ENCODE measurements at places on chromosomes 3 and 15. TPM values are rescaled to one million over a fixed set of nuclear protein-coding genes. Genes with fewer than 3 reads are reported as not detected.

GRCh38 chr15:72169236-72169920 is 28.2 kb downstream of the GRAMD2A start:
- no peak for DNase-seq

SAMMSON gene
- total RNA-seq: not detected

DNA sequence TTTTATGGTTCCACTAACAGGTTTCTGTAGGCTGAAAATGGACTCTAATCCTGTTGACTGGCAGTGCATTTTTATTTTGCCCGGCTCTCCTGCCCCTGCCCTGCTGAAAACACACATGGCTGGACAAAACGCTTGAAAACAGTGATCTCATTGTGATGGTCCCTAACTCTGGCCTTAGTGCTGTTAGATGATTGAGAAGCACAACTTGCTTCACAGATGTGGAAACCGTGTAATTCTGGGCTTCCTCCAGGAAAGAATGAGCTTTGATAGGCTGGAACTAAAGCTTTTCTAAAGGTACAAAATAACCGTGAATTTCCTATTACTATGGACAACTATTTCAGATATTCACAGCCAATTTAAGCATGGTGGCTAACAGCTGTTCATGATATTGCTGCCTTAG is 121.4 kb downstream of the VGLL3 start:
- DNase-seq: no peak

DNA sequence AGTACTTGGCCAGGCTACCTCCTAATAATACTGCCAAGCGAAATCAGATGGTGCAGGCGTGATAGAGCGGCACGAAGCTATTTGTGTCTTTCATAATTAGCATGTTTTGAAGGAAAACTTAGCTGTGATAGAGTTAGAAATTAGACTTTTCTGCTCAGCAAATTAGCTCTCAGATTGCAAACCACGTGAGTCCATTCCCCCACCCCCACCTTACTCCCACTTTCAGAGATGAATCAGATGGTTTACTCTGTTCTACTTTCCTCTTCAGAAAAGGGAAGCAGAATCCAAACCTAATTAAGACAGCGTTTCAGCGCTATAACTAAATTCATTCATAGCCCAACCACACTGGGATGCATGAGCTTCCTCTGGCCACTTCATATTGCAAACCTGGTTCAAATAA is 214.6 kb downstream of the SLCO3A1 start:
- no peak for DNase-seq

WDR6 gene
- 148 TPM for total RNA-seq

DNA sequence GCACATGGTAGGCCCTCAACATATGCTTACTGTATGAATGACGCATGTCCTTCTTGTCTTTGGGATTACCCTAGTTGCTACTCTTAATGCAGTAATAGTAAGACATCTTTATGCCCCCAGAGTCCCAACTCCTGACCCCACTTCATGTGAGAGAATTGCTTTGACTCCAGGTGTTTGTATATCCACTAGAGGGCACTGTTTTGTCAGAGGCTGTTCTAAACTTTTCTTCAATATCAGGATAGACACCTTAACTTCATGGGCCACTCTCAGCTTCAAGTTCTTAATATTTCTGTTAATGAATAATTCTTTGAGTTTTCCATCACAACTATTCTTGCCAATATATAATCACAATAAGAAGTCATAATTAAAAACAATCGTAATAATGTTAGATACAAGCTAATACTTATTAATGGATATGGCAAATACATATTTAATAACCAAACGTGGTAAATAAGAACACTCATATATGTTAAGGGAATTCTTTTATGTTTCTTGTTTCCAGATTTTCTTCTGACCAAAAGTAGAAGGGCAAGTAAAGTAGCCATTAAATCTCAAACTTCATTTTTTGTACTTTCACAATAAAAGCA is 337.2 kb upstream of the DNAJC19 start:
- DNase-seq: peak; percentile 10

ZIC1 gene
- 4.1 TPM for total RNA-seq

KAT2B gene
- total RNA-seq: 15.9 TPM

GRCh38 chr3:55244247-55244646 is 242.9 kb downstream of the WNT5A start:
- no peak for DNase-seq

DNA sequence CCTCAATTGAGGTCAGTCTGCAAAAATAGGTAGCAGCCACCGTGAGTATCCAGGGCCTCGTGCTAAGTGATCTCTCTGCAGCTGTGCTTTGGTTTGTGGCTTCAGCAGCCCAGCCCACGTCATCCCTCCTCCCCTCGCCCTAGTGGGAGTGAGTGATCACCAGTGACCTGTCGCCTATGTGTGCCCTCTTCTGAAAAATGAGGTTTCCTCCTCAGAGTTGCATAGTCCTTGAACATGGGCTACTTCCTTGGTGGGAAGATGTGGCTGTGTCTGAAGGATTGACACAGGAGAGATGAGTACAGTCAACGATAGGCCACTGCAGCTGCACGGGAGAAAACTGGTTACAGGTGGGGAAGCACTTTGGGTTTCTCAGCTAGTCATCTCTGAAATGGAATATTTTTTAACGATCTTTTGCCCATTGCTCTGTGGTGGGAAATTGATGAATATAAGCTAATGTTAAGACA is 144.8 kb upstream of the BHLHE40 start:
- no peak for DNase-seq

NMD3 gene
- 40.6 TPM for total RNA-seq

DNA sequence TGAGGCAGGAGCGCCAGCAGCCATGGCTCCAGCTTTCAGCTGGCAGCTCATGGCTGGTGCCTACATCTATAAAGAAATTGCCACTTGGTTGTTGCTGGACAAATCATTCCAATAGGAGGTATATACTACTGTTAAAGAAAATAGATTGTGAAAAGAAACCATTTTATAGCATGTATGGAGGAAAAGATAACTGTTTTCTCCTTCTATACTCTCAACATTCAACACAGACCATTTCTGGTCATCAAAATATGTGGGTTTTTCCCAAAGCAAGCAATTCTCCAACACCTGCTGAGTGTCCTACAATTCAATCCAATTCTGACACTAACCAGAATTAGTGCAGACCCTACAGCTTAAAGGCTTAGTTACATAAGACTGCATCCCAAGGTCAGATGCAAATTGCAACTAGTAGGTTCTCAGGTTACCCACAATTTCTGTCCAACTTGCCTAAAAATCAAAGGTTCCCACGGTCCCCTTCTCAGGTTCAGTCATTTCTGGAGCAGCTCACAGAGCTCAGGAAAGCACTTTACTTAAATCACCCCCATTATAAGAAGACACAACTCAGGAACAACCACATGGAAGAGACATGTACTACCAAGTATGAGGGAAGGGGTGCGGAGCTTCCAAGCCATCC is 42.4 kb upstream of the STRIT1 start:
- DNase-seq: no peak

- peak; percentile 21 for DNase-seq
Observed at GRCh38 chr3:146589899-146590508, 15.1 kb downstream of the PLSCR5 start.

GMNC gene
- total RNA-seq: not detected

ARPP21 gene
- not detected for total RNA-seq

PPP1R14D gene
- not detected for total RNA-seq

DNA sequence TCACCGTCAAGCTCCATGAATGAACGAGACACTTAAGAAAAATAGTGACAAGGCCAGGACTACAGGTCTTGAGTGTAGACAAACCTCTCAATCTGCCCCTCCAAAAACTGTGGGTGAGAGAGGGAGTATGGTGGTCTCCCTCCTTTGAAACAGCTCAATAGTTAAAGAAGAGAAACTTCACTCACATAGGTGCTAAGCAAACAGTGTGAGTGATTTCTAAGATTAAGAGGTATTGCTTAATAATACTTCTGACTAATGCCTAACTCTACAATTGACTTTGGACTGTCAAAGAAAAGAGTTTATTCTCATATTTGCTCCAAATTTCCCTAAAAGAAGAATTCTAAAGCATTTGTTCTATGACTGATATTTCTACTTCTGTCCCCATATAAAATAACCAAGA is 17.0 kb upstream of the TMEM108 start:
- DNase-seq: no peak

GRCh38 chr15:95669146-95669922 is 661.2 kb upstream of the NR2F2 start:
- no peak for DNase-seq

DNA sequence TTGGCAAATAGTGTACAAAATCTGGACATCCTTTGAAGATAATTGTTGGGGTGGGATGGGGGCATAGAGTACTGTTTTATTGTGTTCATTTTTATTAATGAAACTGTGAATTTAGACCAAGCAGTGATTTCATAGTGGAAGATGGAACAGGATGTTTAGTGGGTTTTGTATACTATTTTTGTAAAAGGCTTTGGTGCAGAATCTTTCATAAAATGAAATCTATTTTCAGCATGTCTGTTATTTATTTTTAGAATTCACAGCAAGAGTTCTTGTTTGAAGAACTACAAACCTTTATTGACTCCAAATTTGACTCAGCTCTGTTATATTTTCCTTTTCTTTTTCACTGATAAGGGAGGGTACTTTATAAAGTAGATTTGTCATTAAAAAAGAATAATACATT is 145.4 kb downstream of the AKAP13 start:
- no peak for DNase-seq

C3orf20 gene
- 0.13 TPM for total RNA-seq

DNA sequence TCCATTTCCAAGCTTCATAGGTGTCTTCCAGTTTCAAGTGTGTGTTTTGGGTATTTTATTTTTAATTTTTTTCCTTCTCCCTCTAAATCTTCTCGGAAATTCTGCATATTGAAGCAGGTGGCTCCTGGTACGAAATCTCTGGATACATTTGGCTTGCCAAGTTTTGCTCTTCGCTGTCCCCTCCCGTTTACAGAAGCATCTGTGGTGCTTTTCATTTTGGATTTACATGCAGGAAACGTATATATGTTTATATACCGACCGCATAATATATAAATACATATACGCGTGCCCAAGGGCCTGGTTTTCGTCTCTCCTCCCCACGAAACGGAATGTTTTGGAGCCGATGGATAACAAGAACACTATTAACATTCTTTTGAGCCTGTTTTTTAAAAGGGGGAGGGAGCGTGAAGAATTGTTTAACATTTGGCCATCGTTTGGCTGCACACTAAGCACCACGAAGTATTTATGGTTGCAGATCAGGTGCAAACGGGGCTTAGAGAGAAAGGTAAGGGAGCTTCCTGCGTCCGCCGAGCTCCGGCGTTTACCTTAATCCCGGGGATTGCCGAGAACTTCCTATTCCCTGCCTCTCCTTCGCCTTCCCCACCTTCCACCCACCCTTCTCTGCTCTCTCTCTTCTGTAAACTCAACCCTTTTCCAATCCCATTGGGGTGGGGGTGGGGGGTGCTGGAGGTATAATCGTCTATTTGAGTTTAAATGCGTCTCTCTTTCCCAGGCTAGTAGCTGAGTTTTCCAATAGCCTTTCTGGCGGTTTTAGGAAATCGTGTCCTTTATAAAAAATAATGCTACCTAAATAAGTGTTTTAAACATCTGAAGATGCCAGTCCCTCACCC is 1.1 kb upstream of the NLGN1 start:
- peak; percentile 6 for DNase-seq

- no peak for DNase-seq
Observed at GRCh38 chr3:50666837-50667236, 7.9 kb upstream of the DOCK3 start.

DNA sequence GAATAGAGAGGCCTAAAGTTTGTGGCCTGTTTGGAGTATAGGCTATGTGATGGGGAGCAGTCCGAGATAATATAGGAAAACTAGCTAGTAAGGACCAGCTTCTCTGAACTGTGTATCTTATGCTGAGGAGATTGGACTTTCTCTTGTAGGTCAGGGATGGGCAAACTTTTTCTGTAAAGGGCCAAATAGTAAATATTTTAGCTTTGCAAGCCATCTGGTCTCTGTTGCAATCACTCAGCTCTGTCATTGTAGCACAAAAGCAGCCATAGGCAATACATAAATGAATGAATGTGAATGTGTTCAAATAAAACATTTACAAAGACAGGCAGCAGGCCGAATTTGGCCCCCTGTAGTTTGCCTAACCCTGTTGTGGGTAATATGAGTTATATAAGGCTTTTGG is 24.5 kb downstream of the TMOD3 start:
- no peak for DNase-seq

GRCh38 chr3:132189601-132190000 is 127.6 kb upstream of the ACP3 start:
- no peak for DNase-seq

TMCO5A gene
- total RNA-seq: not detected

DNA sequence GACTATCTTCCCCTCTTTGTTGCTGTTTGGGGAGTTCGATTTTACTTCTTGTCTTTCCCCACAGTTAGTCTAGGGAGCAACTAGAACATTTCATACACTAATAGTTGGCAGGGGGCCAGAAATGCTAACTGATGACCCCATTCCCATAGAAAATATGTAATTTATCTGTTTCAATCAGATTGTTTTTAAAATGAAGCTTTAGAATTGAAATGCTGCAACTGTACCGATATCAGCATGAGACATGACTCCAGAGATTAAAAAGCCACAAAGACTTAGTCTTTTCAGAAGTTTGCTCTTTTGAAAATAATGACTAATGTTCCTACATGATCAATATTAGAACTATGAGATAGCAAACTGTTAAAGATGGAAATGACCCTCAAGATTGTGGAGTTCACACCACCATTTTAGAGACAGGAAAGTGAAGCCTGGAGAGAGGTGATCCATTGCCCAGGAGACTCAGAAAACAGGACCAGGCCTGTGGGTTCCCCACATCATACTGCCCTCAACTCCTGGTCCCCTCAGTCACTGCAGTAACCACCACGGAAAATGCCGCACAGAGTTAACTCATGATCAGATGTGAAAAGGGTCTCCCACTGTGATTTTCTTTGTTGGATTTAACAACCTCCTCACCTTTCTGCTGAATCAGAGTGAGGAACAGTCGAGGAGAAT is 130.3 kb downstream of the CHDH start:
- DNase-seq: no peak

UBAP1L gene
- 1.8 TPM for total RNA-seq

GRCh38 chr3:126983276-126983652 is 349 bp downstream of the PLXNA1 start:
- no peak for DNase-seq

PGBD4 gene
- 1.2 TPM for total RNA-seq

GRCh38 chr3:150317469-150317868 is 90.6 kb upstream of the TSC22D2 start:
- DNase-seq: no peak

DNA sequence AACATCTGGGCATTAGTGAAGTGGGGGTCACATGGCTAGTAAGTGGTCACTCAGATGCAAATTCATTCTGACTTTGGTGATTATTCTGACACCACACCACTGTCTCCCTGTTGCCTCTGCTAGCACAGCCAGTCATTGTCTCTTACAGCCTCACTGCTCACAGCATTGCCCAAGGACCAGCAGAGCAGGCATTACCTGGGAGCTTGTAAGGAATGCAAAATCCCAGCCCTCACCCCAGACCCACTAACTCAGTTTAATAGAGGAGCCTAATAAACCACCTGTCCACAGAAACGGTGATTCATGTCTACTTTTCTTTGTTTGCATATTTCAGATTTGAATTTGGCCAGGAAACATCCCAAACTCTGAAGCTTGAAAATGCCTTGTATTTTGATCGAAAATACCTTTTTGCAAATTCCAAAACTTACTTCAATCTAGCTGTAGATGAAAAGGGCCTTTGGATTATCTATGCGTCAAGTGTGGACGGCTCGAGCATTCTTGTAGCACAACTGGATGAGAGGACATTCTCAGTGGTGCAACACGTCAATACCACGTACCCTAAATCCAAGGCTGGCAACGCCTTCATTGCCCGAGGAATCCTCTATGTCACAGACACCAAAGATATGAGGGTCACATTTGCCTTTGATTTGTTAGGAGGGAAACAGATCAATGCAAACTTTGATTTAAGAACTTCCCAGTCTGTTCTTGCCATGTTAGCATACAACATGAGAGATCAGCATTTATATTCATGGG is 62.7 kb downstream of the GLDN start:
- DNase-seq: no peak
